ENCODE measurements at places on chromosomes 11 and 22.

DNA sequence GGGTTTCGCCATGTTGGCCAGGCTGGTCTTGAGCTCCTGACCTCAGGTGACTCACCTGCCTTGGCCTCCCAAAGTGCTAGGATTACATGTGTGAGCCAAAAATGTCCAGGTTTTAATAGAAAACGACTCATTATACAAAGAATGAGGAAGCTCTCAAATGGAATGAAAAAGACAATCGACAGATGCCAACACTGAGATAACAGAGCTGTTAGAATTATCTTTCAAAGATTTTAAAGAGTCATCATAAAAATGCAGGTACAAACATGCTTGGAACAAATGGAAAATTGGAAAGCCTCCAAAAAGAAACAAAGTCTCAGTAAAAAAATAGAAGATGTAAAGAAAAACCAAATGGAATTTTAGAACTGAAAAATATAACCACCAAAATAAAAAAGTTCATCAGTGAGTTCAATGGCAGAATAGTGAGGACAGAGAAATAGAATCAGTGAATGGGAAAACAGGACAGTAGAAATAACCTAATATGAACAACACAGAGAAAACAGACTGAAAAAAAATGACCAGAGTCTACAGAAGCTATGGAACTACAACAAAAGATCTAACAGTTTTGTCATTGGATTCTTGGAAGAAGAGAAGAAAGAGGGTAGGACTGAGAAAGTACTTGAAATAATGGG, 10.9 kb downstream of the GAB2 start:
- DNase-seq: no peak

- no peak for DNase-seq
These were observed 28.5 kb downstream of the MAFF start for GRCh38 chr22:38230108-38230825.

DNA sequence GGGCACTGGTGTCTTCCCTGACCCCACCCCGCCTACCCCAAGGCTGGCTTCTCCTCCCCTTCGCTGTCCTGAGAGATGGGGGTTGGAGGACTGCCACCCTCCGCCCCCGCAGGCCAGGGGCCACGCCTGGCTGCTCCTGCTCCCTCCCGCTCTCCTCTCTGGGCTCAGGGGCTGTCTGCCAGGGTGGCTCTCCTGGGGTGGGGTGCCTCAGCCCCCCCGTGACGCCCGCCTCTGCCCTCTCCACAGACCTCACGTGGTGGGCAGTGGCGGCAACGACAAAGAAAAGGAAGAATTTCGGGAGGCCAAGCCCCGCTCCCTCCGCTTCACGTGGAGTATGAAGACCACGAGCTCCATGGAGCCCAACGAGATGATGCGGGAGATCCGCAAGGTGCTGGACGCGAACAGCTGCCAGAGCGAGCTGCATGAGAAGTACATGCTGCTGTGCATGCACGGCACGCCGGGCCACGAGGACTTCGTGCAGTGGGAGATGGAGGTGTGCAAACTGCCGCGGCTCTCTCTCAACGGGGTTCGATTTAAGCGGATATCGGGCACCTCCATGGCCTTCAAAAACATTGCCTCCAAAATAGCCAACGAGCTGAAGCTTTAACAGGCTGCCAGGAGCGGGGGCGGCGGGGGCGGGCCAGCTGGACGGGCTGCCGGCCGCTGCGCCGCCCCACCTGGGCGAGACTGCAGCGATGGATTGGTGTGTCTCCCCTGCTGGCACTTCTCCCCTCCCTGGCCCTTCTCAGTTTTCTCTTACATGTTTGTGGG, 8.1 kb downstream of the RCOR2 start:
- no peak for DNase-seq

GRCh38 chr22:44067901-44068300, 43.8 kb downstream of the PARVB start:
- no peak for DNase-seq

DNA sequence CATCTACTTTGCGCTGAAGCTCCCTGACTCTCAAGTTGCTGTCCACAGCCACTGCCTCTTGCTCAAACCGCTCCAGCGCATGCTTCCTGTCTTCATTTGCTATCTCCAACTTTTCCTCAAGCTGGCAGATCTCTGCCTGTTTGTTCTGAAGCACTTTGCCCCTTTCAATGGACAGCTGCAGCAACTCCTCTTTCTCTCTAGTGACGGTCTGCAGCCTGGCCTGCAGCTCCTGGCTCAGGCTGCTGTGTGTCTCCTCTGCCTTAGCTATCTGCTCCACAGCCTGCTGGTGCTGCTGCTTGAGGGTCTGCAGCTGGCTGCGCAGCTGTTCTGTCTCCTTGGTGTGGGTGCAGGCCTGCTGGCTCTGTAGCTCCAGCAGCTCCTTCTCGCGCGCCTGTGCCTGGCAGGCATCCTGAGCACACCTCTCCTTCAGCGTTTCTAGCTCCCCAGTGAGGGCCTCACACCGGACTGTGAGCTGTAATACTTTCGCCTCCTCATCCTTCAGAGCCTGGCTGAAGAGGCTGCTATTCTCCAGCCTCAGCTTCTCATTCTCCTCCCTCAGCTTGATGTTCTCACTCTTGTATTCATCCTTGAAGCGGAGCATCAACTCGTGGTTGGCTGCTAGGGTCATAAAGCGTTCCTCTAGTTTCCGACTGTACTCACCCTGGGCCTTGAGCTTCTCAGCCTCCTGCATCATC, 723 bp downstream of the CCDC89 start:
- DNase-seq: no peak

DNA sequence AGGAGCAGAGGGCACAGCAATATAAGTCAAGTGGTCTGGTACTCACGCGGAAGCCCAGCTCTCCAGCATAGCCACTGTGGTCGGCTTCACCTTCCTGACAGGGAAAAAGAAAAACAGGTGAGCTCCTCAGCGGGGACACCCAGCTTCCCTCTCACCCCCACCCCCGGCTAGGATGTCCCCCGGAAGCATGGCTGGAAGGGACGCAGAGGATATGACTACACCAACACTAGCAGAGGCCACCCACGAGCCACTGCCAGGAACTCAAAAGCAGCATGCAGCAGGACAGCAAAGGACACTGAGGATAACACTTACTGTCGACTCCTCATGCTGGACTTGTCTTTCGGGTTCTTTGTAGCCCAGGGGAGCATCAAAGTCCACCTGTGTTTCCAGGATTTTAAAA, 9.0 kb upstream of the C22orf39 start:
- no peak for DNase-seq

DNA sequence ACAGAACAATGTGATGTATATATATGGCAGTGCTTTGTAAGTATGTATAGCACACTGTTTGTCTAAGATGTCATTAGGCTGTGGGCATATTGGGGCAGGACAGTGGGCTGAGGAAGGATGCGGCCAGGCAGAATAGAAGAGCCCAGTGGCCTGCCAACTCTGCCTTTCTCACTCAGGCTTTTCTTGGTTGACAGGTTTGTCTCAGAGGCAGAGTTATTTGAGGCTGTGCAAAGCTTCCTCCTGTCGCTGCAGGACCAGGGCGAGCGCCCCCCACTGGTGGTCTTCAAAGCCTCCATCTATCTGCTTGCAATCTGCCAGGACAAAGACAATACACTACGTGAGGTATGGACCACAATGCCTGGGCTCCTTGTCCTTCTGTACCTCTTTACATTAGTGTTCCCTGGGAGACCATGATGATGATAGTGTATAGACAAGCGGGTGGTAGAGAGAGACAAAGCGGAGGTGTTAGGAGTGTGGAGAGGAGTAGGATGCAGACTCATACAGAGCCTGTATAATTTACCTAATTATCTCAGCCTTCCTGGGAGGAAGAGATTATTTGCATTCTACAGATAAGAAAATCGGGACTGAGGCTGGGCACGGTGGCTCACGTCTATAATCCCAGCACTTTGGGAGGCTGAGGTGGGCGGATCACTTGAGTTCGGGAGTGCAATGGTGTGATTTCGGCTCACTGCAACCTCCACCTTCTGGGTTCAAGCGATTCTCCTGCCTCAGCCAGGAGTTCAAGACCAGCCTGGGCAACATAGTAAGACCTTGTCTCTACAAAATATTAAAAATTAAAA, 37.3 kb upstream of the CCDC134 start:
- DNase-seq: no peak

- DNase-seq: no peak
These were observed 103.2 kb upstream of the GALNT18 start for GRCh38 chr11:11724994-11725393.

DNA sequence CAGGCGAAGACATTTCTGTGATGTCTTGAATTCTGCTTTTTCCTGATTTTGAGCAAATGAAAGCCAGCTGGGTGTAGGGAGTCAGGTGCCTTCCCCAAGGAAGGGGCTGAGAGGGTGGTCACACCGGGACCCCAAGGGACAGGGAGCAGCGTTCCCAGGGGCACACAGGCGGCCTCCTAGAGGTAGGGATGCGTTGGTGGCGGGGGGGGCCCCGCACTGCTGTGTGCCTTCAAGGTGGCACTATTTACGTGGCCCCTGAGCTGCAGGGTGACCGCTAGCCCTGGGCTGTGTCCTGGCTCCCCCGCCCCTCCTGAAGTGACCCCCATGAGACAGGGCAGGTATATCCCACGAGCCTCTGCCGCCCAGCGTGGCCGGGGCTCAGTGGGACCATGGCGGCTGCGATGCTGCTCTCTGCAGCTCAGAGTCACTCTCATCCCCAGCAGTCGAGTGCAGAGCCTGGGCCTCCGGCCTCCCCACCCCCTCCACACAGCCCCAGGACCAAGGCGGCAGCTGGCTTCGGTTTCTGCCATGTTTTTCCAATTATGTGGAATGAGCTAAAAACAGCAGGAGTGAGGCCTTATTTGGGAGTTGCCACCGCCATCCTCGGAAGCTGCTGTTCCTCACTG, 60.9 kb downstream of the LRP5 start:
- no peak for DNase-seq

GRCh38 chr11:39365809-39366436, 2093.5 kb downstream of the LRRC4C start:
- DNase-seq: peak; percentile 50

DNA sequence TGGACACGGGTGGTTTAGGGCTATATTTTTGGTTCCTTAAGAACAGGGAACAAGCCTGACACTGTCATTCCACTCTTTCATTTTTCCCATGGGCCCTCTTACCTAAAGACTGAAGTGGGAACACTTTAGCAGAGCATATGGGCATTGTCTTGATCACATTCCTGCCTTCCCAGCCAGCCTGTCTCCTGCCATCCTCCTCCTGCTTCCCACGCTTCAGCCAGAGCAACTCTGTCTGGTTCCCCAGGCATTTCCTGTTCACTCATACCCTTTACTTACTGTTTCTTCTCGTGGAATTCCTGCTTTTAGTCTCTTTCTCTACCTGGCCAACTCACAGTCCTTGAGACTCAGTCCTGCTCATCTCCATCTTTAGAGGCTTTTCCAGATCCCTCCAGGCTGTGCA, 22.8 kb downstream of the MRPL16 start:
- DNase-seq: peak; percentile 26

DNA sequence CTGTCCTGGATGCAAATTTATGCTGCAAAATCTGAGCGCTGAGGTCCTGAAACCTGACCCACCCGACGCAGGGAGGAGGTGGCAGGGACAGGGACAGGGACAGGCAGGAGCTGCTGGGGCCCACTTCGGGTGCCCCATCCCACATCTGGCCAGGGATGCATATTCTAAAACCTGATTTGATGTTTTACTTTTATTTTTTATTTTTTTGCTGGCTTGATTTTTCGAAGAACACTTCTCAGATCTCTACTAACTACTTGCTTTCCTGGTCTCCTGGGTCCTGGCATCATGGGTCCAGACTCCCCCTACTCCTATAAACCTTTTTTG, 652 bp upstream of the PVALB start:
- no peak for DNase-seq

DNA sequence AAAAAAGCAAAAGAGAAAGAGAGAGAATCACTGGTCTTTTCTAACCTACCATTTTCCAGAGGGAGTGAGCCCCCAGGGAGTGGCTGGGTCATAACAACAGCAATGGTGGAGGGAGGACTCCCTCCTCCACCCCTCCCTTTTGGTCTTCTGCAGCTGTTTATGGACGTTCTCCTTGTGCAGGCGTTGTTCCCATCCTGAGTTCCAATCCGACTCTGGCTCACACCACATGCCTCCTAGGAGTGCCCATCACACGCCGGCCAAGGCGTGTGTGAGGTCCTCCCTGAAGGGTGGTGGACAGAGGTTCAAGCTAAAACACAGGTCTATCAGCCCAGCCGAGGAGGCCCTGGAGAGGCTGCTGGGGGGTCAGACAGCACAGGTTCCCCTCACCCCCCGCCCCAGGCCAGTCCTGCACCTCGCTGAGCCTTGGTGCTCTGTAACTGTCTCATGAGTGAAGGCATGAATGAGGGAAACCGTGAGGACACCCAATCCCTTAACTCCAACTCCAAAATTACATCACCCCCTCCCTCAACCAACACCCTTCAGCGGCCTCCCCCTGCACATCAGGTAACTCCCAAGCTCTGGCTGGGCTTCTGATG, 29.4 kb downstream of the IFT27 start:
- DNase-seq: no peak

DNA sequence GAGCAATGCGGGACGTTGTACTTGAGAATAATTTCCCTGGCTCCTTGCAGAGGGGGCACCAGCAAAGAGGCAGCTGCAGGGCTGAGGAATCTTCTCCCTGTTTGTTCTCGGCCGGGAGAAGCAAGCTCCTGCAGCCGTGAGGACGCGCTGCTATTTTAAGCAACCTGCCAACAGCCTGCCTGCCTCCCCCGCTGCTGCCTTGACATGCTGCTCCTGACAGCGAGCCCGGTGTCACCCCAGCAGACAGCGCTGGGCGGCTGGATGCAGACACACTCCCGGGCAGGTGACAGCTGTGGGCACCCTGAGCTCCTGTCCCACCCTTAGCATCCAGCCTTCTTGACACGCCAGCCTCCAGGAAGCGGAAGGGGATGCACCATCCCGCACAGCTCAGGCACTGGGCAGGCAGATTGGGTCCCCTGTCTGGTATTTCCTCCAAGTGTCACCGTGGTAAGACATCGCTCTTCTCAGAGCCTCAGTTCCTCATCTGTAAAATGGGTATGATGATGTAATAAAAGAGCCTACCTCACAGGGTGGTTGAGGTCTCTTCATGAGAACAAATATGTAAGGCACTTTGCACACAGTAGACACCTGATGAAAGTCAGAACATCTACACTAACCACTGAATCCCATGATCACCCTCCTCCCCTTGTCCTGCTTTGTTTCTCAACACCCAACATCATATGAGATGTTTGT, 530.6 kb downstream of the MN1 start:
- peak; percentile 65 for DNase-seq

- no peak for DNase-seq
These were observed 68.2 kb downstream of the CD82 start for GRCh38 chr11:44633641-44634040.

GRCh38 chr11:42967653-42968052, 344.1 kb upstream of the API5 start:
- DNase-seq: no peak

- no peak for DNase-seq
These were observed 108.3 kb upstream of the SESN3 start for GRCh38 chr11:95339086-95339901.

GRCh38 chr11:11471201-11471600, 118.2 kb upstream of the CSNK2A3 start:
- DNase-seq: no peak

DNA sequence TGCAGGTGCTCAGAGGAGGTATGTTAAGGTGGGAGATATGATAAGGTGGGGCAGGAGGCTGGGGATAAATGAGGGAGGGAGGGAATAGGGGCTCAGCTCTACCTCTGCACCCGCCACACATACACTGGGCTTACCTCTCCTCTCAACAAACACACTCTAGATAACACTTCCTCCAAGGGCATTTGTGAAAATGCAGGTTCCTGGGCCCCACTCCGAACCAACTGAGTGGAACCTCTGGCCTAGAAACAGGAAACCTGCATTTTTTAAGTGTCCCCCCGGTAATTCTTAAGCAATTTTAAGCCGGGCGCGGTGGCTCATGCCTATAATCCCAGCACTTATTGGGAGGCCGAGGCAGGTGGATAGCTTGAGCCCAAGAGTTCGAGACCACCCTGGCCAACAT, 46.5 kb upstream of the CD5 start:
- DNase-seq: no peak

Measured in urothelium cell line (cell line).